Activated CD4-positive, CD25-positive, alpha-beta regulatory T cell treated with anti-CD3 and anti-CD28 coated beads, Interleukin-2, amount 50 U/mL, for 24 hours (primary cell): ENCODE measurements at places on chromosomes 3 and 15.

GRCh38 chr3:10502185-10502880, 3.1 kb downstream of the ATP2B2 start:
- no peak for ATAC-seq

DNA sequence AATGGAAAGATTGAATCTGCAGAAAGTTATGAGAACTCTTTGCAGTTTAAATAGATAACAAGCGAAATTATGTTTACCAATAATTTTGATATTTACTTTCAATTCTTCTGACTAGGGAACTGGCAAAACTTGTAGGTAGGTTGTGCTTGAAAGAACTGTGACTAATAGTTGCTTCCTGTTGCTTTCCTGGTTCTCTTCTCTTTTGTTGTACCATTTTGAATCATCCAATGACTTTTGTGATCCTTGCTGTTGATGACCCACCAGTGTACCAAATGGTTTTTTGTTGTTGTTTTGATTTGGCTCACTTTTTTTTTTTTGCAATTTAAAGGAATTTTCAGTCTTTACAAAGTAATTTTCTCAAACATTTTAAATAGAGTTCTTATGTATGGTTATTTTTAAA, 64.9 kb upstream of the DCBLD2 start:
- ATAC-seq, result no peak

GRCh38 chr3:24756101-24756888, 261.6 kb upstream of the THRB start:
- no peak for ATAC-seq

GRCh38 chr3:59266551-59266950, 216.7 kb upstream of the CFAP20DC start:
- ATAC-seq, result no peak

DNA sequence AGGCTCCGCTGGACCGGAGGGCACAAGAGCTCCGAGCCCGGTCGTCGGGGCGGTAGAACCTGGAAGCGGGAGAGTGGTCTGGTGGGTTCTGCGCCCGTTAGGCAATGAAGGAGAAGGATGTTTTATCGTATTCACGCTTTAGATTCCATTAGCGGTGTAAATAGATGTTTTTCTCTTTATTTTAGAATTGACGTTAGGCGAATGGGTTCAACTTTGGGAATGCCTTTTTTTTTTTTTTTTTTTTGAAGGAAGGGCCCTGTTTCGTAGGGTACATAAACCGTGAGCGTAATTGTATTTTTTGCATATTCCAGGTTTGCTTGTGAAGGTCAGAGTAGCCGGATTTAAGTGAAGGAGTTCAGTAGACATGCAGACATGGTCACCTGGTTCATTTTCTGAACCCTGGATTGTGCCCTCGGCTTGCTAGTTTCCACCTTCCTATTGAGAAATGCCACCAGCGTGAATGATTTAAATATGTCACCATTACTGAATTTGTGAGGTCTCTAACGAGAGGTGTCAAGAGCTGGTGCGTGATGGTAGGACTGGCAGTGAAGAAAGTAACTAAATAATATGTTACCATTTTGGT, 808 bp downstream of the RBM6 start:
- ATAC-seq, result no peak

DNA sequence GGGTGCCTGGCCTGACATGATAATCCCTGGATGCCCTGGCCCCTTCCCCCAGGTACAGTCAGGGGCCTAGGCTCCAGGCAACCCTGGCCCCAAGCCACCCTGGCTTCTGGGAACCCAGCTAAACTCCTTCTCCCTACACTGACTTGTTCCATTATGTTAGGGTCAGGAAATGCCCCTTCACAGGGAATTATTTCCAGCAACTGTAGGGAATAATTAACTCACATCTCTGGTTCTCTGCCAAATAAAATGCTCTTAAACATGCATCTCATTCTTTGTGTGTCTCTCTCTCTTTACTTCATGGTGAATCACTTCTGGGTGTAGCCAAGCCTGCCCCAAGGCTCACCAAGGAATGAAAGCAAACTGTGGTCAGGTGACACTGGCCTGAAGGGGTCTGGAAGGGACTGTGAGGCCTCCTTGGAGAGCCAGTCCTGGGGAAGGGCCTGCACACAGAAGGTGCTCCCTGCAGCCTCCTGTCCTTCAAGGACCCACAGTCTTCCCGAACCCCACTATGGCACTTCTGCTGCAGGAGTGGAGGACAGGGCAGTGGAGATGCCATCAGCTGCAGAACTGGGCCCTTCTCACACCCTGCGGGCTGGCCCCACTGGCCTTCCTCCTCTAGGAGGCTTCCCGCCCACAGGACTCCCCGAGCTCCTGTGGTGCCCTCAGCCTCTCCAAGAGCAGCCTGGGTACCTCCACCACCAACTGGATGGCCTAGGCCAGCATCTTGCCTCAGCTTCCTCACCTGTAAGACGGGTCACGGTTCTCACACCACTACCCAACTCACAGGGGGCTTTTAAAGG, 17.6 kb downstream of the TKT start:
- no peak for ATAC-seq

DNA sequence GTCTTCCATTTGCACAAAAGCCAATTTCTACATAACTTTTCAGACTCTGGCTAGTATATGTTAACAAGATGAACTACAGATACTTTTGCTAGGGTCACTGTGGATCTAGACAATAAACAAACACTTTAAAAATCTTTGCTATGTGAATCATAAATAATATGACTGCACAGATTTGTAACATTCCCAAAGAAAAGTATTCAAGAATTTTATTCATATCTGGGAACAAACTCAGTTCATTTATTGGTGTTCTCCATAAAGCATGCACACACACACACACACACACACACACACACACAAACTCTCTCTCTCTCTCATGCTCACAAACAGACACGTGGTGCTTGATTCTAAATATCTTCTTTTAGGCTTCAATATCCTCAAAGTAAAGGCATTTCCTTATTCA, 18.8 kb upstream of the THRB start:
- ATAC-seq, result no peak

- peak; percentile 82 for ATAC-seq
These were observed 4.8 kb downstream of the GPR15 start for GRCh38 chr3:98536456-98537017.

DNA sequence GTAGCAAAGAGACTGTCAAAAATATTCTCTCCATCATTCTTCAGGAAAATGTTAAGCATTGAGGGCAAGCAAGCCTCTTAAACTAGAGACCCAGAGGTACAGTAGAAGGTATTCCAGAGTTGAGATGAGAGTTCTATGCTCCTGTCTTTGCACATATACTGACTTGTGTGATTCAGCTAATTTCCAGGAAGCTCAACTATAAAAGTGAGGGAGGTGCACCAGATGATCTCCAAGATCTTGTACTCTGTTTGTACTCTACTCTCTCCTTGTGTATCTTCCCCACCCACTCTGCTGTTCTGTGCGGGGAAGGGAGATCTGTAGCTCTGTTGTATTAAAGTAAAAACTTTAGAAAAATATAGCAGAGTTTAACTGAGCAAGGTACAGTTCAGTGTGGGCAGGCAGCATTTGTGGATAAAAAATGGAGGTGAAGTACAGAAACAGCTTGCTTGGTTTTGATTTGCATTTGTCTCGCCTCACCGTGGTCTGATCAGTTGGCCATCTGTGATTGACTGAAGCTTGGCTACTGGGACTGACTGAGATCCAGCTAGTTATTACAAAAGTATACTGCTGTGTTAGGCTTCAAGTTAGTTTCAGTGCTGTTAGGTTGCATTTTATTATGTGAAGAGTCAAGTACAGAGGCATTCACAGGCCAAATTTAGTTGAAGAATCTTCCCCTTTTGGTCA, 463.1 kb upstream of the GOLIM4 start:
- ATAC-seq, result no peak

GRCh38 chr3:114057011-114057347, 442 bp downstream of the QTRT2 start:
- no peak for ATAC-seq
